ENCODE measurements at places on chromosomes 6 and 20.

GRCh38 chr20:25553819-25554296, 31.5 kb downstream of the NINL start:
- no peak for DNase-seq

GRCh38 chr6:168031411-168031971, 34.0 kb downstream of the KIF25 start:
- no peak for DNase-seq

- peak; percentile 28 for DNase-seq
Observed at GRCh38 chr20:24782801-24783630, 166.1 kb upstream of the CST7 start.

- no peak for DNase-seq
Observed at GRCh38 chr6:105862936-105863607, 223.1 kb upstream of the PRDM1 start.

GRCh38 chr20:53918949-53919361, 151.4 kb downstream of the BCAS1 start:
- peak; percentile 69 for DNase-seq

GRCh38 chr6:90160013-90160412, 136.6 kb downstream of the BACH2 start:
- no peak for DNase-seq
